ENCODE measurements at places on chromosomes 2 and 18.

DNA sequence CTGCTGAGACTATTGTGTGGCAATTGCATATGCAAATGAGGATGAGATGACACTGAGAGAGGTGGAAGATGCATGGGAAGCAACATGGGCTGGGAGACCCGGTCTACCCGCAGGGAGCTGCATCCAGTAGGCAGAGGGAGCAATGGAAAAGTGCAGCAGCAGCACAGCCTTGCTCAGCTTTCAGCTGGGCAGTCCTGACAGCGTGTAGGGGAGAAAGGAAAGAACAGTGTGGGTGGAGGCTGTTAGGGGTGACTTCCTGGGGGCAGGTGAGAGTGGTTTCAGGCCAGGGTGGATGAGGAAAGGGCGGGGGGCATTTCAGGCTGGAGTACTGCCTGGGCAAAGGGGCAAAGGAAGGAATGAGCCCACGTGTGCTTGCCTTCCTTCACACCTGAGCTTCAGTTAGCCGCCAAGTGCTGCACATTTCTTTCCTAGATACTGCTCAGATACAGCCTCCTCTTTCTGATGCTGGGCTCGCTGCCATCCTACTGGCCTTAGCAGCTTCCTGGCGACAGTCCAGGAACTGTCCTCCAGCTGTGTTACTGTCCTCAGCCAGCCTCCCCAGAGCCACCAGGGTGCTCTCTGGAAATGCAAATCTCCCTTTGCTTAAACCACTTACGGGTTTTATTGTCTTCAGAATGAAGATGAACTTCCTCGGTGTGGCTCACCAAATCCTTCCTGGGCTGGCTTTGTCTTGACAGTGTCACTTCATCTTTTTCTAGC, 276.3 kb downstream of the TSN start:
- no peak for DNase-seq

GRCh38 chr2:126843081-126843480, 55.6 kb upstream of the TEX51 start:
- no peak for DNase-seq

DNA sequence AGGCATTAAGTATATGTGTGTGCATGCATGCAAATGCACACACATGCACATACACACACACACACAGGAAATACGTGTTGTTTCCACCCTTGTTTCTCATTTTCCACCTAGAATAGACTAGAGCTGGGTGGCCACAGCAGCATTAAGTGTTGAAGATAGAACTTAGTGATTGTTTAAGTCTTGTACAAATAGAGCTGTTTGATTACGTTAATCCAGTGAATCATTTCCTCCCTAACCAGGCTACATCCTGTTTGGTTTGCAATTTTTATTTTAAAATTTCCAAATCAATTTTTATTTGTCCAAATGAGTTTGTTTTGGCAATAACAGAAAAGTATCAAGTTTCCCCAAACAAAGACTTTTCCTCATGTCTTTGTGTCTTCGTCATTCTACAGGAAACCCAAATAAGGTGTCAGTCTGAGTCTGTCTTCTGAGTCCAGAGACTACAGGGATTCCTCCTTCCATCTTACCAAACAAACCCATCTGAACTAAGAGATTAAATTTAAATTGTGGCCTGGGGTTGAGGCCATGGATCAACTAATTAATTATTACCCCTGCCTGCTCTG, 74.6 kb upstream of the GALNT5 start:
- DNase-seq = peak; percentile 80

- no peak for DNase-seq
These were observed 34.7 kb downstream of the CFAP53 start for GRCh38 chr18:50231621-50232020.

DNA sequence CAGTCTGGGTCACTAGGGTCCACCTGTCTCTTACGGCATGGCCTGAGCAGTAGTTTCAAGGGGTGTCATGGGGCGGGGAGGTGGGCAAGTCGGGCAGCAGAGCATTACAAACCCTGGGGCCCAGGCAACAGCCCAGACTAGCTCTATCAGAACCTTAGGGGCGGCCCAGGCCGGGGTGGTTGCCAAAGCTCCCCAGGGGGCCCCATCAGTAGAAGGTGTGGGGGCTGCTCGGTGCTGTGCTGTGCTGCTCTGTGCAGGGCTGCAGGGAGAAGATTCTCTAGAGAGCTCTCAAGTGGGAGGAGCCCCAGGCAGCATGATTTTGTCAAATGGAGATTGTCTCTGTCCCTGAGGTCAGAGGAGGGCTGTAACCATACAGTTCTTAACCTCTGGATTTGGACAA, 36.4 kb upstream of the SLC14A1 start:
- DNase-seq = no peak

All from lung microvascular endothelial cell (primary cell).